ENCODE measurements at places on chromosomes 3 and 15. TPM values are rescaled to one million over a fixed set of nuclear protein-coding genes. Genes with fewer than 3 reads are reported as not detected.
A peak's percentile ranks its signal among the peaks of the same experiment; 100 is the strongest.

- DNase-seq, result no peak
Measured at GRCh38 chr3:72821161-72821781, 27.0 kb downstream of the SHQ1 start.

CAND2 gene
- 0.09 TPM for polyA plus RNA-seq

CHL1 gene
- not detected for polyA plus RNA-seq

GRCh38 chr3:12904951-12905315 lies 63.6 kb upstream of the RPL32 start:
- no peak for DNase-seq

DNA sequence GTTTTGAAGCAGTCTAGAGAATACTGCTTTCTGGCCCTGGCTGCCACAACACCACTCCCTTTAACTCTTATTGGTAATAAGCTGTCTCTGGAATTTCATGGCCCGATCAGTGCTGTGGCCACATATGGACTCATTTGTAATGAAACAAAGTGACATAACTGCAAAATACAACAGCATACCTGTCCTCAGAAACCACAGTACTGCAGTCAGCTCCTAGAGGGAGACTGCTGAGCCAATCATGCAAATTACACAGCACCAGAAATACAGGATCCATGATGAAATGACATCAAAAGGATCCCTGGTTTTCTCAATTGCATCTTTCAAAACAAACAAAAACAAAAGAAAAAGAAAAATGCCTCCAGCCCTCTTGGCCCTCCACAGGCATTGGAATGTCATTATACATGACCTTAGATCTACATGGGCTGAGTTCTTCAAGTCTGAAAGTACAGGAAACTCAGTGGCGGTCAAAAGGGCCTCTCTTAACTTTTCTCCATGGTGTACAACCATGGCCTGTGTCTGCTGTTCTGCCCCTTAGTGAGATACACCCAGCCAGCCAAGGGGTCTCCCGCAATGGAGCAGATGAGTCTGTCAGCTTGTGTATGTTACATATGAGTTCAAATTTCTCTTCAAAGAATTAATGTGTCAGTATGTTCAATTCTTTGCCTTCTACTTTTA lies 24.9 kb upstream of the KBTBD12 start:
- DNase-seq, result no peak

- peak; percentile 16 for DNase-seq
Measured at GRCh38 chr3:97822359-97822775, 556 bp downstream of the CRYBG3 start.

SETD5 gene
- polyA plus RNA-seq, result 95.8 TPM

GRCh38 chr3:134737516-134737915 lies 57.5 kb upstream of the EPHB1 start:
- no peak for DNase-seq

SLC12A8 gene
- polyA plus RNA-seq, result 0.44 TPM

ECE2 gene
- not detected for polyA plus RNA-seq

SRGAP3 gene
- polyA plus RNA-seq, result 1.4 TPM

ACAD11 gene
- 56.9 TPM for polyA plus RNA-seq

- peak; percentile 78 for DNase-seq
Measured at GRCh38 chr15:50145451-50145872, 26.4 kb upstream of the ATP8B4 start.

GRCh38 chr3:144487011-144487410 lies 515.4 kb downstream of the DIPK2A start:
- DNase-seq, result no peak
